ENCODE measurements at places on chromosomes 3 and 15.

- no peak for DNase-seq
These were observed 7.7 kb upstream of the GOLGB1 start for GRCh38 chr3:121757087-121757811.

GRCh38 chr3:132399054-132399929, 18.0 kb upstream of the DNAJC13 start:
- no peak for DNase-seq

DNA sequence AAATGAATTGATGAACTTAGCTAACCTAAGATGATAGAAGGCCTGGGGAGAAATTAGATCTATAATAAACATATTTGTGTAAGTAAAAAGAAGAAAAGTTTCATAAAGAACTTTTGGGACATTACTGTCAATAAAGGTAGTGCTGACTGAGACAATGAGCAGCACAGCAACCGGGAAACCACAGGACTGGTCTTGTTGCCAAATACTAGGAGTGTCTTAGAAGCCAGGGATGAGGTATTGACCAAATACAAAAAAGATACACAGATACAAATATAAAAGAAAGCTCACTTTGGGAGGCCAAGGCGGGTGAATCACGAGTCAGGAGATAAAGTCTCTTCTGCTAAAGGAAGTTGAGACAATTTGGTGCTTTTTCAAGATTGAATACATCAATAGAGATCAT, 362.4 kb upstream of the ZNF385D start:
- no peak for DNase-seq

DNA sequence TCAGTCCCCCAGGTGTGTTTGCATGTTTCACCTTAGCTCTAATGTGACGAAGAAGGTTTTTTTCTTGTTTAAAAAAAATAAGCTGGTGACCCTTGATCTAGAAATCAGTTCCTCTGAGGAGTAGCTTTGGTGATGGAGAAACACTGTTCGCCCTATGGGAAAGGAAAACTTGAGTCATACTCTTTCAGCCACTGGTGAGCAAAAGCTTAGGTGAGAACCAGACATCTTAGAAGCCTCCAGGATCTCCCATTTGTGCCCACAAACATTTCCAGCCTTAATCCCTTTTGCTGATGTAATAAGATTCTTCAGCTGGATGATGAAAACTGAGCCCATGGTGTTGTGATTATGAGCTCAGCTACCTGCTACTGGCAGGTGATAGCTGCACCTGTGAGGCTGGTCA, 37.8 kb downstream of the SLC27A2 start:
- no peak for DNase-seq

- DNase-seq = no peak
These were observed 84.4 kb downstream of the SEMA5B start for GRCh38 chr3:122942937-122943827.

DNA sequence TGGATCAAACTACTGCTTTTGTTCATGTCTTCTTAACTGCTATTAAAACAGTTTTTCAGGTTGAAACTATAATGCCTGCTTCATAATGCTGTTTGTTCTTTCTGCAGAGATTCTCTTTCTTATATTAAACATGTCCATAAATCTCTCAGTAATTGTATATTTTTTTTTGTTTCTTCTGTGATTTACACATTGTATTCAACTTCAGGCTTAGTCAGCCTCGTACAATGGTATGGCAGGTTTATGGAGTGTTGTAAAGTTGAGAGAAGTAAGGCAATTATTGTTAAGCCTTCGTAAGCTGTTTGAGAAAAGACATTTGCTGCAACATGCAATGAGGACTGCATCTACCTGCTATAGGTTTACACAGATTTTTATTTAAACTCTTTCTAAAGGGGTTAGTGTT, 977.1 kb downstream of the DIPK2A start:
- no peak for DNase-seq

DNA sequence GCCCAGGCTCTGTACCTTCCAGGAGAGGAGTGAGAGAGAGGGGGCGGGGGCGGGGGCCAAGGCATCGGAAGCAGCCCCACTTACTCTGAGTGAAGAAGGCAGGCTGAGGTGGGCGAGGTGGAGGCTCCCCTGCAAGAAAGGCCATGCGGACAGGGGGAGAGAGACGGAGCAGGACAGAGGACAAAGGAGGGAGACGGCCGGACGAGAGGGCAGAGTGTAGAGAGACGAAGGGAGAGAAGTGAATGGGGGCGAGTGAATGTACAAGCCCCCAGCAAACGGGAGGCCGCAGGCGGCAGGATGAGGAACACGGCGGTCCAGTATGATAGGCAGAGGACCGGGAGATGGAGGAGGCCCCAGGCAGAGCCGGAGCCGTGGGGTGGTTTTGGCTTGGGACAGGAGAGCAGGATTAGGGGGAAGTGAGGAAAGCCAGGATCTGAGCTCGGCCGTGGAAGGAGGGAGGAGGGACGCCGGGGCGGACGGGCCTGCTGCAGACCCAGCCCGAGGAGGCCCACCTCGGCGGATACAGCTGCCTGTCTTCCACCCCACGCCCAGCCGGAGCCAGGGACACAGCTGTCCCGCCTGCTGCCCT, 38.8 kb downstream of the TNK2 start:
- no peak for DNase-seq

Measured in activated CD4-positive, CD25-positive, alpha-beta regulatory T cell treated with anti-CD3 and anti-CD28 coated beads, Interleukin-2, amount 50 U/mL, for 16 hours (primary cell).